Bronchial smooth muscle cell (primary cell): ENCODE measurements at places on chromosomes 16 and 17. TPM values are rescaled to one million over a fixed set of nuclear protein-coding genes. Genes with fewer than 3 reads are reported as not detected.

Gene FBRS
- total RNA-seq: 10.2 and 12.5 TPM in 2 replicates

Gene IL32
- 2.7 and 5.2 TPM in 2 replicates for total RNA-seq

Gene GRAP
- under 0.01 and 0.34 TPM in 2 replicates for total RNA-seq

Gene IRX6
- total RNA-seq: not detected in 2 replicates

Gene C17orf107
- total RNA-seq: 3.2 and 3.5 TPM in 2 replicates

Gene CHST5
- not detected in 2 replicates for total RNA-seq

Gene JUP
- total RNA-seq: 3.0 and 9.5 TPM in 2 replicates

Gene RAB37
- 0.16 and 0.60 TPM in 2 replicates for total RNA-seq

Gene KLHL10
- 0.16 and 0.17 TPM in 2 replicates for total RNA-seq

Gene HSD17B2
- total RNA-seq: 0.09 and 0.16 TPM in 2 replicates

Gene CFAP97D1
- not detected in 2 replicates for total RNA-seq

Gene MRM1
- total RNA-seq: 2.7 and 3.6 TPM in 2 replicates

Gene HOXB2
- total RNA-seq: 2.3 and 8.4 TPM in 2 replicates

Gene SCNN1G
- not detected in 2 replicates for total RNA-seq

Gene KRT15
- total RNA-seq: 0.63 and 1.2 TPM in 2 replicates

Gene ABCA9
- total RNA-seq: 18.1 and 54.6 TPM in 2 replicates

Gene ABAT
- total RNA-seq: 2.6 and 2.7 TPM in 2 replicates

Gene DHRS7C
- not detected in 2 replicates for total RNA-seq

Gene TBC1D26
- total RNA-seq: under 0.01 and 0.09 TPM in 2 replicates

Gene TBX21
- not detected in 2 replicates for total RNA-seq

Gene CLEC10A
- not detected in 2 replicates for total RNA-seq

Gene GP1BA
- total RNA-seq: not detected in 2 replicates

Gene HS3ST3B1
- 7.5 and 16.4 TPM in 2 replicates for total RNA-seq

Gene IKZF3
- under 0.01 TPM in 1 of 2 replicates, not detected in the other for total RNA-seq

Gene TMEM88
- total RNA-seq: 0.16 and 0.26 TPM in 2 replicates

Gene MARVELD3
- total RNA-seq: not detected in 2 replicates

Gene AKTIP
- total RNA-seq: 12.0 and 17.5 TPM in 2 replicates
